T-helper 9 cell (primary cell): ENCODE measurements at places on chromosomes 7 and 10.

DNA sequence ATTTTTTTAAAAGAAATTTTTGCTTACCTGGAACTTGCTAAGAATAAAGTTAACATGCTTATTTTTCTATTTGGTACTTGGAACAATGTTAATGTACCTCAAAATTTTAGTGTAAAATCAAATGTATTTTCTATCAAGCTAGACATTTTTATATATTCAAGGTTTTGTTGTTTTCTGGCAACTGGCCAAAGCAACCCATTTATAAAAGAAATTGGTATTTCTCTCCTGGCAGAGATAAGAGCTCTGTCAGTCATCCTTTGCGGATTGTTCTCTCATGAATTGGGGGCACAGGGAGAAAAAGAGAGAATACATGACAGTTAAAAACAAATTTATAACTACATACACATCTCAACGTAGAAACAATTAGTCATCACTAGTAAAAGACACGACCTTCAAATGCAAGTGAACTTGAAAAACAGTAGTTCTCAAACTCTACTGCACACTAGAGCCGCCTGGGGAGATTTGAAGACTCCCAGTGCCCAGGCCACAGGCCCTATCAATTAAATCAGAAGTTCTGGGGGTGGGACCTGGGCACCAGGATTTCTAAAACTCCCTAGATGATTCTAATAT, 152.4 kb upstream of the LAMB4 start:
- DNase-seq, result no peak

GRCh38 chr10:108469940-108470339, 1305.4 kb upstream of the SORCS1 start:
- DNase-seq, result no peak

GRCh38 chr7:151228024-151228866, 1.2 kb upstream of the ABCF2 start:
- DNase-seq, result no peak

- DNase-seq, result no peak
These were observed 67.8 kb upstream of the AKR1E2 start for GRCh38 chr10:4758256-4758655.

- DNase-seq, result no peak
These were observed 16.8 kb downstream of the VIM start for GRCh38 chr10:17244700-17245365.

- no peak for DNase-seq
These were observed 42.3 kb upstream of the SGCE start for GRCh38 chr7:94698275-94698674.
